Inflammatory macrophage (primary cell): ENCODE measurements at places on chromosomes 7 and 10.

- DNase-seq: no peak
These were observed 2.3 kb upstream of the H2BK1 start for GRCh38 chr7:151212626-151213025.

DNA sequence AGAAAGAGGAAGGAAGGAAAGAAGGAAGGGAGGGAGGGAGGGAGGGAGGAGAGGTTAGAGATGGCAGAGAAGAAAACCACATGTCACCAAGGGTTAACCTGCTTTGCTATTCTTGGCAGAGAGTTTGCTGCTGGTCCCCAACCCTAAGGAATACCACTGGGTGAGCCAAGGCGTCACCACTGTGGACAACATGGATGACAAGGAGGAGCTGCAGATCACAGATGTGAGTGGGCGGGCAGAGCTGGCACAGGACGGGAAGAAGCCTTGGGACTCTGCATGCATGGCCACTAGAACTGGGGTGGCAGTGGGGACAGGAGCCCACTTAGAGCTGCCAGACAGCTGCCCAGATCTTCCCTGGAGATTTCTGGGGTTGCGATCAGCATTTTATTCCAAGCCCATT is 17.2 kb upstream of the MYH16 start:
- peak; percentile 29 for DNase-seq

GRCh38 chr7:87116315-87116714 is 35.9 kb upstream of the DMTF1 start:
- DNase-seq: no peak

DNA sequence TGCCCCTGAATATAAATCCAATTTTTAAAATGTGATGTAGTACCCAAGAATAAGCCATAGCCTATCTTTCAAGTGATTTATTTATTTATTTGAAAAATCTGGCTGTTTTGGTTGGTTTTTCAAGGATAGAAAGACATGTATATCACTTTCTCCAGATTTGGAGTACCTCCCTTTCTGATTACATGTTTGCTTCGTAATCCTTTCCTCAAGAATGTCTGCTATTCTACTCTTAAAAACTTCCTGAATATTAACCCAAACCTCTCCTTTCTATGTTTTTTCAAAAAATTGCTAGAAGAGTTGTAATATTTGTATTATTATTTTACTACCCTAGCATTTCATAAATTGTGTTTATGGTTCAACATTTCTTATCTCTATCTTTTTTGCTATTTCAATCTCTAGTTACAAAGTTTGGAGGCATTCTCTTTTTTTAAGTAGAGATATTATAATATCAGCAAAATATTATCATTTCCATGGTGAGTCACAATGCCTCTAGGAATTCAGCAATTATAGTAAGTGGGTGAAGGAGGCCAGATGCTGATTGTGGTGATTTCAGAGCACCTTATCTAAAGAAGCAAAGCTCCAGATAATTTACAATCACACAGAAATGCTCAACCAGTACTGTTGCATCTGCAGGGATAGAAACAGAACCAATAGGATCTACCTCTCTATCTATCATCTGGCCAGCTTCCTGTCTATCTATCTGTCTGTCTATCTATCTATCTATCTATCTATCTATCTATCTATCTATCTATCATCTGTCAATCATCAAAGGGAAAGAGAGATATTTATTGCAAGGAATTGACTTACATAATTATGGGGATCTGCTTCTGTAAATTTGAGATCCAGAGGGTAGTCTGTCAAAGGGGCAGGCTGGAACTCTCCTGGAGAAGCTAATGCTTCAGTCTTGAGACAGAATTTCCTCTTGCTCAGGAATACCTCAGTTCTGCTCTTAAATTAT is 412.5 kb upstream of the SEMA3C start:
- no peak for DNase-seq

DNA sequence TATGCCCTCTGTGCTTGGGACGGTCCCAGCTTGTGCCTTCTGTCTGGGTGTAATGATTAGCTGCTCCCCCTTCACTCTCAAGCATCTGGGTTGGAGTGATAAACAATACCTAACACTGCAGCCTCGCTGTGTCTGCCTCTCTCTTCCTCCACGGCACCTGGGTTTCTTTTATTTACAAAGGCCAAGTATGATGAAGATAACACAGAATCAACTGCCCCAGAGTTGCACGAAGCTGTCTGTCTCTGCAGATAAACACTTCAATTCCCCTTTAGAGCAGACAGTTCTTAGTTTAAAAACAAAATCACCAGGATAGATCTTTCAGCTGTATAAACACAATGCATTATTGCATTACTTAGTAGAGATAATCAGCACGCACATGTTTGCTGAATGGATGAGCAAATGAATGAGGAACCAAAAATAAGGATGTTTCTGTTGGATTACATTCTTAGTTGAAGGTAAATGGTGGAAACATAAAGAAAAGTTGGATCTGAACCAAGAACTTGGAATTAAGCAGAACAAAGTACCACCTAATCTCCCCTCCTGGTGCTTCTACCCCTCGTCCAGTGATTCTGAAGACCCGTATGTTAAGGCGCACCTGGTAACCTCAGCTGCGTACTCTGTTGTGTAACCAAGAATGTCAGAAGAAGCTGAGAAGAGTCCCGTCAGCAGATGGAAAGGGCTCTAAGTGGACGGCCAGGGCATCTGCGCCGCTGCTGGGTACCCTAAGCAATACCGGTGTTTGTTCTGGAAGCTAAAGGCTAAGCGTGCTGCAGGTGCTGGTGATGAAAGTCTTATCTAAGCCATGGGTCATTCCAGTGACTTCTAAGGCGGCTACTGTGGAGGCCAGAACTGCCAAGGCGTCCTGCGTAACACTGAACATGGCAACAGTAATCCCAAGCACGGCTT is 26.6 kb downstream of the INSIG1 start:
- no peak for DNase-seq

GRCh38 chr10:80599424-80599847 is 61.7 kb downstream of the SH2D4B start:
- peak; percentile 84 for DNase-seq

DNA sequence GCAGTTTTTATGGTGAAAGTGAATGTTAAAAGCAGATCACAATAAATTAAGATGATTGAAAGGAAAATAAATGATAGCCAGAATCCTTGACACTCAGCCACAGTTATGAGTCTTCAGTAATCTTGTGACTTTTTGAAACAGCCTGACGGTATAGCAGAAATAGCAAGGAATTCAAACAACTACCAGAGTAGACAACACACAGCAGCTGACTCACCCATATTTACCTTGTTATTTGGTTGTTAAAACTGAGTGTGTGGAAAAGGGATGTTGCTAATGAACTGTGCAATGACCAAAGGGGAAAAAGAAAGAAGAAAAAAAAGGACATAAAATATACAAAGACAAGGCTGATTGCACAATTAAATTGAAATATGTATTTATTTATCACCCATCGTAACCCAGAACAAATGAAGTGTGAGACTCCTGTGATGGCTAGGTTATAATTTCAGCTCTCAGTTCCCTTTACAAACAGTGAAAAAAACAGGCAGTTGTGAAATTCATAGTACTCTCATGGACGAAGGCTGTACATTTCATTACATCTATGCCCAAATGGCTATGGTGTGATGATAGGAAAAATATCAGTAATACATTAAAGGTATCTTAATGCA is 1023.0 kb upstream of the SORCS1 start:
- DNase-seq: no peak

DNA sequence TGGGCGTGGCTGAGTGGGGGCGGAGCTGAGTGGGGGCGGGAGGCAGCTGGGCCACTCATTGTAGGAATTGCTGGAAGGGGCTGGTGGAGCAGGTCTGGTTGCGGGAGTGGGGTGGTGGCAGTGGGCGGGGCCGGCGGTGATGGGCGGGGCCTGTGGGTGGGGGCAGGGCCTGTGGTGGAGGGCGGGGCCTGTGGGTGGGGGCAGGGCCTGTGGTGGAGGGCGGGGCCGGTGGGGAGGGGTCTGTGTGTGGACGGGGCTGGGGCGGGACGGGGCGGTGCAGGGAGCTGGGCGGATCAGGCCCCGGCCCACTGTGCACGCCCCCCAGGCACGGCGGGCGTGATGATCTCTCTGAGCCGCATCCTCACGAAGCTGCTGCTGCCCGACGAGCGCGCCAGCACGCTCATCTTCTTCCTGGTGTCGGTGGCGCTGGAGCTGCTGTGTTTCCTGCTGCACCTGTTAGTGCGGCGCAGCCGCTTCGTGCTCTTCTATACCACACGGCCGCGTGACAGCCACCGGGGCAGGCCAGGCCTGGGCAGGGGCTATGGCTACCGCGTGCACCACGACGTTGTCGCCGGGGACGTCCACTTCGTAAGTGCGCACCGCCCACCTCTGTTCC is 14.0 kb downstream of the SLC29A4 start:
- DNase-seq: no peak
